Left cardiac atrium (tissue), 4 donors: ENCODE measurements at places on chromosomes 5 and 9.

- no peak for DNase-seq
Observed at GRCh38 chr9:126522612-126523356, 90.9 kb upstream of the LMX1B start.

DNA sequence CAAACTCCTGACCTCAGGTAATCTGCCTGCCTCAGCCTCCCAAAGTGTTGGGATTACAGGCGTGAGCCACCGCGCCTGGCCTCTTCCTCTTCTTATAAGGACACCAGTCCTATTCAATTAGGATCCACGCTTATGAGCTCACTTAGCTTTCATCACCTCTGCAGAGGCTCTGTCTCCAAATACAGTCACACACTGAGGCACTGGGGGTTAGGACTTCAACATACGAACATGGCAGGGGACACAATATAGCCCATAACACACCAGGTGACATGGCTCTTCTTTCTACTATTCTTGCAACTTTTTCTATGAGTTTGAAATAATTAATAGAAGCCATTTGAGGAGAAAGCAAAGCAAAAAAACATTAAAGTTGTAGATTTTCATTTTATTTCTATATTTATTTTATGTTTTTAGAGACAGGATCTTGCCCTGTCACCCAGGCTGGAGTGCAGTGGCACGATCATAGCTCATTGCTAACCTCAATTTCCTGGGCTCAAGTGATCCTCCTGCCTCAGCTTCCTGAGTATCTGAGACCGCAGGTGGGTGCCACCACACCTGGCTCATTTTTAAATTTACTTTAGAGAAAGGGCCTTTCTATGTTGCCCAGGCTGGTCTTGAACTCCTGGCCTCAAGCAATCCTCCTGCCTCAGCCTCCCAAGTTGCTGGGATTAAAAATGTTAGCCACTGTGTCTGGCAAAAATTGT is 6.0 kb upstream of the PRRT1B start:
- no peak for DNase-seq

DNA sequence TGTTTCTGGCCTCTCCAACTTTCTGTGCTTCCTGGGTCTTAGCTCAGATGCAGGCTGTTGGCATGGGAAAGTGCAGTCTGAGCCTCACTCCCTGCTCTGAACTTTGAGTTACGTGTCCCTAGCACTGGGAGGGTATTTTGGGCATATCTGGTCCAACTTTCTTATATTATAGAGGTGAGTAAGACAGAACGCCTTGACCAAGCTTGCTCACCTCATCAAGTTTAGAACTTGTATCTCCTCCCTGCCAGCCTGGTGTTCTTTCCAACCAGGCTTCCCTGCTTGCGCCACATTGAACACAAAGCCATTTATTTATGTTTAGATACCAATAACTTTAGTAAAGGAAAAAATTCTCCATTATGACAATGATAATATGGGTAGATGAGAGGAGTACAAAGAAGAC is 33.2 kb downstream of the TNC start:
- DNase-seq: no peak

DNA sequence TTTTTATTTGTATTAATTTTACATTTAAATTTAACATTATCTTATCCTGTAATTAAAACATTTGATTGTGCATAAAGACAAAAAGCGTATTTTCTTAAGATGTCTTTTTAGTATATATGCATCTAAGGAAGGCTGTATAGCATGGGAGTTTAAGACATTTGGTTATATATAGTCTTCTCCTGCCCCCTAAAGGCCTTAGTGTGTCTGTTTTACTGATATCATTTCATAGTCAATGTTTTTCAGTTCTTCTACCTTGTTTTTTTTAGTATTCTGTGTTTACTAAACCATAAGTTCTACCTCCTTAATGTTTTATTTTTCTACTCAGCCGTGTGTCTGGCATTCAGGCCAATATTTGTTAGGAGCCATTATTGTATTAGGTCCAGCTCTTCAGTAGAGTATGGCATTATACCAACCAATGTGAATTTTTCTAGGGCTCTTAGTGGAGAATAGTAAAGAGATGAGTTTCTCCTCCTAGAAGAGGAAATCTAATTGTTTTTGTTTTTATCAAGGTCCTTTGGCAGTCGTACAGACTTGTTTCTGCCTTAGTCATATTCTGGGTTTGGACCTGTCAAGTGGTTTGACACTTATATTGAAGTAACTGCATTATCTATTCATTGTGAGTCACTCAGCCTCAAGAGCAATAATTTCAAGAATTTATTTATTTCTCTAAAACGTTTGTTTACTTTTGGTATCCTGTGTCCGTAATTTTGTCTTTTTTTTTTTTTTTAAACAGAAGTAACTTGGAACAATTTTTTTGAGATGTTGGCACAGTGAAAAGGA is 74.8 kb downstream of the SLF1 start:
- no peak for DNase-seq

DNA sequence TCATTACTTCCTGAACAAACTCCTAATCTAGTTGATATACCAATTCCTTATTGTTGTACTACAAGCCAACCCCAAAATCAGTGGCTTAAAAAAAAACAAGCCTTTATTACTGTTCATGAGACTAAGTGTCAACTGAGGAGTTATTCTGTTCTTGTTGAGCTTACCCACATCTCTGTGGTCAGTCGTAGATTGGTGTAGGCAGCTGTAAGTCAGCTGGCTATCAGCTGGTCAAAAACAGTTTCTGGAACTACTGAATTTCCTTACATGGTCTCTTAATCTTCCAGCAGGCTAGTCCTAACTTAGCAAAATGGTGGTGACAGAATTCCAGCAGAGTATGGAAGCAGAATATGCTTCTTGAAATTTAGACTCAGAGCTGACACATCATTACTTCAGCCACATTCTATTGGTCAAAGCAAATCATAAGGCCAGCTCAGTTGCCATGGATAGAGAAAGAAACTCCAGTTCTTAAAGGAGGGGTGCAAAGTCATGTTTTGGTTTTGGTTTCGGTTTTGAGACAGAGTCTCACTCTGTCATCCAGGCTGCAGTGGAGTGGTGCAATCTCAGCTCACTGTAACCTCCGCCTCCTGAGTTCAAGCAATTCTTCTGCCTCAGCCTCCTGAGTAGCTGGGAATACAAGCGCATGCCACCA is 386.1 kb upstream of the MPDZ start:
- no peak for DNase-seq

- no peak for DNase-seq
Observed at GRCh38 chr5:136206361-136206760, 13.4 kb upstream of the SMIM32 start.

- DNase-seq: no peak
Observed at GRCh38 chr5:108529381-108529780, 147.5 kb upstream of the FBXL17 start.

DNA sequence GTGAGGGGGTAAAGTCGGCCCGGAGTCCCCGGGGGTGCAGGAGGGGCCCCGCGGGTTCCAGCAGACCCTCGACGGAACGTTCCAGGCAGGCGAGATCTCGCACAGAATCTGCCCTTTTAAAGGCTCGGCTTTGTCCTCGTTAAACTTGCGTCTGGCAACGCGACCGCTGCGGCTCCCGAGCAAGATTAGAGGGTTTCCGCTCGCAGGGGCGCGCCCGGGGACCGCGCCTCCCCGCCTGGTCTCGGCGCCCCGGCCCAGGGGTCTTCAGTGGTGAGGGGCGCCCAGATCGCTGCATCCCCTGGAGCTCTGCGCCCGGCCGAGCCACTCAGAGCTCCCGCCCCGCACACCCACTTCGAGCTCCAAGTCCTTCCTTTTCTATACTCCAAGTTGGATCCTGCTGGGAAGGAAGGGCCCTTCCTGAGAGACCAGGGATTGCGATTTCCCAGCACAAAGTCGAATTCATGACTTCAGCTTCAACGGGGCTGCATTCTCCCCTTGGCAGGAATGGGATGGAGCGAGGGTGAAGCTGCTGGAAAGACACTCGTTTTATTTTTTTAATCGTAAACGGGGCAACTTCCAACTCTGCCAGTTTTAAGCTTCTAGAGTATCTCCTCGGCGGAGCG is 11.3 kb downstream of the PROP1 start:
- no peak for DNase-seq

DNA sequence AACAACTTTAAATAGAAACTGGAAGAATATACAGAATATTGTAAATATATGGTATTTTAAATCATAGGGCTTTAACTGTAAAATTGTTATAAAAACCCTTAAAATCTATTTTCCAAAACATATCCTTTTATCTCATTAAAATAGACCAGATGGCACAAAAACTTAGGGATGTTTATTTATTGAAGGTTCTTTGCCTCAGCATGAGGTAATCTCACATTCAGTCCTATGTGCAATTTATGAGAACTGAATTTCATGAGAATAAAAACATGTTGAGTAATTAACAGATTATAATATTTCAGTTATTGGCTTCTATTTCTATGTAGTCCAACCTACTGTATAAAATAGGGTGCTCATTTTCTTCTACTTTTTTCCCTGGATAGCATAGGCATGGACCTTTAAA is 329.2 kb upstream of the PRR16 start:
- no peak for DNase-seq

GRCh38 chr5:96113170-96113939 is 151.7 kb upstream of the ELL2 start:
- DNase-seq: no peak

DNA sequence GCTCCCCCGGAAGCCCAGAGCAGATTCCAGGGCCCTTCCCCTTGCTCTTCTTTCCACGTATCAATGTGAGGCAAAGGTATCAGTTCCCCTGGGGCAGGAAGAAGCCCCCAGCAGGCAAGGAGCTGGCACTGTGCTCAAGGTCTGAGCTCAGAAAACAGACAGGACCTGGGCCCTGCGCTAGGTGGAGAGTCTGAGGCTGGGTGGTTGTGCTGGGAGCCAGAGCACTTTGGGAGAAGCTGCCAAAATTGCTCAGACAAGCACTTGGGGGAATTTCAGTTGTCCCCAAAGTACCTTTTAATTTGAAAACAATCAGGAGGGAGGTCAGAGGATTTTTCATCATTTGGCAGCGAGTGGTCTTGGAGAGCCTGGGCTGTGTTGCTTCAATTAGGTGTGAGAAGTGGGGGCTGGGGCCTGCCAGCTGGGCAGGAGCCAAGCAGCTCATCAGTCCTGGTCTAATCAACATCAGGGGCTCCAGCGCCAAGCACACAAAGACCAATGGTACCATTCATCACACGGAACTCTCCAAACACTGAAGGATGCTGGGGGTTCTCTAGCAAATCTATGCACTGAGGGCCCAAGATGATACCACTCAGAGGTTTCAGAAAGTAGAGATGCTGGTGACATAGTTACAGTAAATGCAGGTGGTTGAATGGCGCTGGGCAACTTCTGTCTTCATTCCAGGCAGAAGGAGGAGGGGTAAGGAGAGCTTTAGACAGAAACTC is 176.5 kb downstream of the SNX18 start:
- DNase-seq: no peak

DNA sequence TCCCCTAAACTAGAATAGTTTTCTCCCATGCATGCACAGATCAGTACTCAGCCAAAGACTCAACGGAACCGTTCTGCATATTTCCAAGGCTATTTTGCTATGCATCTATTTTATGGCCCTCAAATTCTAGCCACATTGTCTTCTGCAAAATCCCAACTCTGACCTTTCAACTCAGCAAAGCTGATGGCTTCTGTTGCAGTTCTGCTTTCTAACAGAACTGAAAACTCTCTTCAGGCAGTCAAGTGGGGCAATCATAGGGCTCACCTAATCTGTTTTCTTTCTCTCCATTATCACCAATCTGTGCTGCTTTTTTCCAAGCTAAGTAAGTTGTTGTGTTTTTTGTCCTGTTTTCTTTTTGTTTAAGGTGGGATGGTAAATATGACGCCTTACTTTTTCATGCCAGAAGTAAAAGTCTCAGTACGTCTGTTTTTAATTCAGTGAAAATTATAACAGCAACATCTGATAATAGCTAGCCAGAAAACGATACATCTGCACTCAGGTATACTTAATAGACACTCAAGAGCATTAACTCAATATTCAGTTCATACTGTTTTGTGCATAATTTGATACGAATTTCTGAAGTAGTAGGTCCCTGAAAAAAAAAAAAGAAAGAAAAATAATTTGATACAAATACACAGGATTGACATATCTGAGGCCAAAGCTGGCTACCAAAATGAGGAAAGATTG is 454.3 kb downstream of the TLE1 start:
- DNase-seq: no peak

DNA sequence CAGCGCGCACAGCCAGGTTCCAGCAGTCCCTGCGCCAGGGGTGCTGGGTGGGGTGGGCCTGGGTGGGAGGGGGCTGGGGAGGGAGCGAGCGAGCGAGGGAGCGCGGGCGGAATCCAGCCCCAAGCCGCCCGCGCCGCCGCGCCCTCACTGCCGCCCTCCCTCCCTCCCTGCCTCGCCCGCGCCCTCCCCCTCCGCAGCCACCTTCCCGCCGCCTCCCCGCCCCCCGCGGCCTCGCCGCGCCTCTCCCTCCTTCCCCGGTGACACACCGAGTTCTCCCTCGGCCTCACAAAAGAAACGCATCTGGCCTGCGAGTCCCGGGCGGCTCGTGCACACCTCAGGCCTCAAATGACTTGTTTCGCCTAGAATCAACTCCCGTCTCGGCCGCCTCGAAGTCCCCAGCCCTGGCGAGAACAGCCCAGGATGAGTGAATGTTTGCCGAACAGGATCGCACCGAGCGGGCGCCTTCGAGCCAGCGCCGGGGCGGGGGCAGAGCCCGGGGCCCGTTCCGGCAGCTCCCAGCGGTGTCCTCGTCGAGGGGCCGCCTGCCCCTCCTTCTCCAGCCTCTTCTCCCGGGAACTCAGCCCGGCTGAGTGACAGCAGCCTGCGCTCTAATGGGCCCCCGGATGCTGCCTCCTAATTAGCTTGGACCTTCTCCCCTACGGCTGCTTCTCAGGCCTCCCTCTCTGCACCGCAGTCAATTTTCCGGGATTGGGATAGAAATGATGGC is 371 bp upstream of the PITX1 start:
- no peak for DNase-seq

- DNase-seq: no peak
Observed at GRCh38 chr5:146825033-146825432, 53.5 kb downstream of the PPP2R2B start.

DNA sequence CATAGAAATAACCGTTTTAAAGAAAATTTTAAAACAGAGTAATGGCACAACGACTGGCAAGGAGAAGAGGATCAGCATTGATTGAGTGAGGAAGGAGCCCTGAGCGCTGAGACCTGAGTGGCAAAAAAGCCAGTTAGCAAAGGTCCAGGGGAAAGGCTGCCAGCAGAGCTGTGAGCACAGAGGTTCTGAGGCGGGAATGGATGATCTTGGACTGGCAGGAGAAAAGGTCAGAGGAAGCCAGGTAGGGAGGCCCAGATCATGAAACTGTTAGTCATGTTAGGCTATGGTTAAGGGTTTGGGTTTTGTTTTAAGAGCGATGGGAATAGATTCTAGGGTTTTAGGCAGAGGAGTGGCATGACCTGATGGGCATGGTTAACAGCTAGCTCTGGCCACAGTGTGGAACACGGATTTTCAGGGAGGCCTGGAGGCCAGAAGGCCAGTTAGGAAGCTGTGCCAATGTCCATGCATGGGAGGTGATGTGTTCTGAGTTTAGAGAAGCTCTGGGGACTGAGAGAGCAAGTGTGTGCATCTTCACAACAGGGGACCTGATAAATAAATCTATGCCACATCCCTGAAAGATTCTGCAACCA is 57.7 kb upstream of the GALNT10 start:
- no peak for DNase-seq

- DNase-seq: no peak
Observed at GRCh38 chr9:19481971-19482404, 73.2 kb downstream of the ACER2 start.

GRCh38 chr5:126561908-126562307 is 33.1 kb downstream of the ALDH7A1 start:
- no peak for DNase-seq
